ENCODE measurements at places on chromosomes 7 and 10.

DNA sequence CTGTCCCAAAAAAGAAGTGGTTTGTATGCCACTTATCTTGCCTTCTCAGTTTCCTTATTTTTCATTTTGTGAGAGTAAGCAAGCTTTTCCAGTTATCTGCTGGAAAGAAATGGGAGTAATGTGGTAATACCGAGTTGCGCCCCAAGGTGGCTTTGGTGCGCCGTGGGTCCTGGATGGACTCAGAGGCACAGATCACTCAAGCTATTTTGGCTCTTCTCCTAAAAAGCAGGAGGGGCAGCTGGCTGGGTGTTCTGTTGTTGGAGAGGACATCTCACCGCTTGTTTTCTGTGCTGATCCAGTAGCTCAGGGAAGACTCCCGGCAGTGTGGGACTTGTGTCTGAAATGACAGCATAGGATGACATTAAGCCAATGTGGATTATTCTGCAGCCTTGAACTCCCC is 16.4 kb downstream of the PRKRIP1 start:
- peak; percentile 71 for DNase-seq

DNA sequence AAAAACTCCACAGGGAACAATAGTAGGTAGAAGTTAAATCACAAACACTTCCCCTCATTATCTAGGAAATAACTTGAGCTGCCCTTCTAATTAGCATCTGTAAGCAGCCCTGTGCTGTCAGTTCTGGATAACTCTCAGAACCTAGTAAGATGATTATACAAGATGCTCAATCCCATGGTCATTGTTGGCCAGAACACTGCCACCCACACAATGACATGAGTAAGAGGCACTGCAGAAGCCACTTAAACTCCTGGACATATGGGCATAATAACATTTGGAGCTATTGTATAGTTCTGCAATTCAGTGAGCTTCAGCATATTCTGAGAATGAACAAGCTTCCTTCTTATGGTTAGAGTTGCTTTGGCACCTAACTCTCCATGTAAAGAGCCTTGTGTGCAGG is 153.8 kb downstream of the PLPP4 start:
- no peak for DNase-seq

- DNase-seq: no peak
Observed at GRCh38 chr10:18350340-18350739, 210.1 kb downstream of the CACNB2 start.

DNA sequence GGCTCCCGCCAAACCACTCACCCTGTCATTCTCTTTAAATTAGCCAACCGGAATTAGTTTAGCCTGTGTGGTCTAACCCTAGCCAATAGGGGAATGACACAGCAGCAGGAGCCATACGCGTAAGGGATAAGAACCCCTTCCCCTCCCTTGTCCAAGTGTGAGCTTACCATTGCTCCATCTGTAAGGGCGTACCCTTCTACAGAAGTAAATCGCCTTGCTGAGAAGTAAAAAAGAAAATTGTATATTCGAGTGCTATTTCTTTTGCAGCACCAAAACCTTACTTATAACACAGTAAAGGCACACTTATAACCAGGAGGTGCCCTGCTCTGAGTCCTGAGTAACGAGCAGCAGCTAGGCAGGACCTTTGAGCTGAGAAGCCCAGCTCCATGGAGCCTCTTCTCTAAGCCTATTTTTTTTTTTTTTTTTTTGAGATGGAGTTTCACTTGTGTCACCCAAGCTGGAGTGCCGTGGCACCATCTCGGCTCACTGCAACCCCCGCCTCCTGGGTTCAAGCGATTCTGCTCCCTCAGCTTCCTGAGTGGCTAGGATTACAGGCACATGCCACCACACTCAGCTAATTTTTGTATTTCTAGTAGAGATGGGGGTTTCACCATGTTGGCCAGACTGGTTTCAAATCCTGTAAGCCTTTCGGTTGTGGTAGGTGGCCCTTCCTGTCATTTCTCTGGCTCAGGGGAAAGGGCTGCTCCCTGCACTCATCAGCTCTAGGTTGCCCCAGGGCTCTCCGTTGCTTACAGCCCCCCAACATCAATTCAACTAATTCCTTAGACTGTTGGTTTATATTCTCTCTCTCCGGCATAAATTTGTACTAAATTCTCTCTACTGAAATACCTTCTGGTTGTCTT is 73.3 kb downstream of the NSUN6 start:
- no peak for DNase-seq

- peak; percentile 29 for DNase-seq
Observed at GRCh38 chr7:102415685-102416225, 17.6 kb upstream of the ORAI2 start.

GRCh38 chr7:1915956-1916600 is 246.0 kb downstream of the ELFN1 start:
- no peak for DNase-seq

DNA sequence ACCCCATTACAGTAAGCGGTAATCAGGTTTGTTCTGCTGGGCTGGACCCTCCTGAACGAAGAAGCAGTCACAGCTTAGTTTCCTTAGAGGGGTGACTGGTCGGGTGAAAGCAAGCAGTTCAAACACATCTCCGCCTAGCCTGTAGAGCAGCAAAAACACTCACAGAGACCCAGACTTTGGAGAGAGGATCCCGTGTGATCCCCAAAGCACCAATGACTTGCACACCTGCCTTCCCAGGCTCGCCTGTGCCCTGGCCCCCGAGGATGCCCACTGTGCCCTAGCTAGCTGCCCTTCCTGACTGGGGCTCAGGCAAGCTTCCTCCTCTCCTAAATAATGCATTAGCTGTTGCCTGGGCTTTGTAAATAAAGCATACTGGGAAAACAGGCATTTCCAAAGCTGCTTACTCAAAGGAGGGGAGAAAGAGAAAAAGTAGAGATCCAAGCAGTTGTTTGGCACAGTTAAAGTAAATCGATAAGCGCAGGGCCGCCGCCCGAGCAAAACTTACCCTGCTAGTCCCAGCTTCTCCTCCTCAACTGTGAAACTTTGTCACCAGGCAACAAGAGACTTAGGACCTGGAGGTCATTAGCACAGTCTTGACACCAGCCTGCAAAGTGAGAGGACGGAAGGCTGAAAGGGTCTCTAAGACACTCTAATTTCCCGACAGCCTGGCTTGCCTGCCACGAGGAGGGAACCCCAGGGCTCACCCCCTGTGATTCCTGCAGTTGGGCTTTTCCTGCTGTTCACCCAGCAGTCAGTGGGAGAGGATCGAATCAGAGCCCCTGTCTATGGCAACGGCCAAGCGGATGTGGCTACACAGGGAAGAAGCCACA is 4.8 kb downstream of the LRRC18 start:
- no peak for DNase-seq

- no peak for DNase-seq
Observed at GRCh38 chr7:133376514-133376913, 123.6 kb downstream of the EXOC4 start.

DNA sequence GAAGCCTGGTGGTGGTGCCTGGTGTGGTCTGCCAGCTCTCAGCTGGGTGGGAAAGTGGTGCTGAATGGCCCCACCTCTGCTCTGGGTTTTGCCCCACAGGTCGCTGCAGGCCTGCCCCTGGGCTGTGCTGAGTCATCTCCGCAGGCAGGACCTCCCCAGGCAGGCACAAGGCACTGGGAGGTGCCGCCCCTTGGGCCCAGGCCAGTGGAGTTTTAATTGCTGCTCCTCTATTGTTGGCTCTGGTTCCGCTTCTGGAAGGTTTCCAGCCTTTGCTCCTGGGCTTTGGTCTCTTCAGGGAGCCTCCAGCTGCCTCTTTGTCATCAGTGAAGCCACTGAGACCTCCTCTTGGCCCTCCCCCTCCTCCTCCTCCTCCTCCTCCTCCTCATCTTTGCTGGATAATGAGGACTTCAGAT is 180.3 kb upstream of the GRB10 start:
- DNase-seq: peak; percentile 30

GRCh38 chr10:63629363-63630084 is 108.3 kb downstream of the REEP3 start:
- DNase-seq: peak; percentile 93

- no peak for DNase-seq
Observed at GRCh38 chr10:133306941-133307379, 1.7 kb downstream of the TUBGCP2 start.

GRCh38 chr7:50564640-50565558 is at the start of gene DDC:
Gene DDC (minus strand): TSS chr7:50565405. CDS start chr7:50544085, 21,320 bp downstream.
- DNase-seq: no peak

DNA sequence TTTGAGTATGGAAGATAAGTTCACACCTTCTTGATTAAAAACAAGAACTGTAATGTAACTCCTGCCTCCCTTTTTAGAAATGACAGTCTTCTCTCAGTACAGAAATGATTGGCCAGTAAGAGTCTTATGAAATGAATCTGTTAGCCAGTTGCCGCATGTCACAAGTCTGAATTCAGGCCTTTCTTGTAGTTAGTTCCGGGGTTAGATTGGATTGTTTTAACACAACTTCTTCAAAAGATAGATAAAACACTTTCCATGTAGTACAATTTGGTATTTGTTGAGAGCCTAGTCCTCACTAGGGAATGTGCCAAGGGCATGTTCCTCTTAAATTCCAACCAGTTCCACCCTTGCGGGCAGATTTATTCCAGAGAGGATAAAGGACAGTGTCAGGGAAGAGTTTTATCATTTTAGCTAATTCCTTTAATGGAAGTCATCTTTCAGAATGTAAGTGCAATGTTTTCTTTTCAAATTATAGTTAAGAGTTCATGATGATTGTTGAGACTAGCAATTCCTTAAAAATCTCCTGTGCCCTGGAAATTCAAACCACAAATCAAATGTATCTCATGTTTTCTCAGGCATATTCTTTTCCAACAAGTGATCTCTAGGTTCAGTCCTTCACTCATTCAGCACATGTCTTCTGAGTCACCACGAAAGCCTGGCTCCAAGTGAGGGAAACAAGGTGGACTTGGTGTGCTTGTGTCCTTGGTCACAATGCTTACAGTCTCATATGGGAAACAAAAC is 4.1 kb downstream of the FHIP2A start:
- no peak for DNase-seq

DNA sequence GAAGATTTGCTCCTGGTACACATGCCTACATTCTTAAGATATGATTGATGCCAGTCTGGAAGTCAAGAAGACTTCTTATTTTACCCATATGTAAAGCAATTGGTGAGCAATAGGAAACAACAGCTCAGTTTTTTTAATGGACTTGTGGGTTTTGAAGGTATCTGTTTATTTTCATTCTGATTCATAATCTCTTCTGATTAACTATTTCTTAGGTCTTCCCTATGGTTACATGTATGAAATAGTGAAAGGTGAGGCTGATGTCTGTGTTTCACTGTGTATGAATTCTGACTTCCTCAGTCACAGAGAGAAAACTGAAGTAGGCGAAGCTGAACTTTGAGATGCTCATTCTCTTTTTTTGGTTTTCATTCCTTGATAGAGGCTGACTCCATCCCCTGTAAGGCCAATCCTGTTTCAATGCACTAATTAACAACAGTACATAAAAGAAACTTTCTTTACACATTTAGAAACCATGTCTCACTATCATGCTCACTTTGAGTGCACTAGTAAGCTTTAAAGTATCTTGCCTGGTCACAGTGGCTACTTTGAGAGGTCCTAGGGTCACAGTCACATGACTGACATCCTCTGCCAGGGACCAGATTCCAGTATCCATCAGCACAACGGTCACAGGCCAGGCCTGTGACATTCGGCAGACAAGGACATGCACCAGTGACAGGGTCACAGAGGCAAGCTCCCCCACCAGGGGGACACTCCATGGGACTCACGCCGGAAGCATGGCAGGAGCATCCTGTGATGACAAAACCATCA is 59.5 kb upstream of the LAMB1 start:
- no peak for DNase-seq

All from KBM-7 (cell line).